ENCODE measurements at places on chromosomes 4 and X.

- no peak for DNase-seq
Measured at GRCh38 chr4:173367285-173367684, 3.5 kb upstream of the SAP30 start.

DNA sequence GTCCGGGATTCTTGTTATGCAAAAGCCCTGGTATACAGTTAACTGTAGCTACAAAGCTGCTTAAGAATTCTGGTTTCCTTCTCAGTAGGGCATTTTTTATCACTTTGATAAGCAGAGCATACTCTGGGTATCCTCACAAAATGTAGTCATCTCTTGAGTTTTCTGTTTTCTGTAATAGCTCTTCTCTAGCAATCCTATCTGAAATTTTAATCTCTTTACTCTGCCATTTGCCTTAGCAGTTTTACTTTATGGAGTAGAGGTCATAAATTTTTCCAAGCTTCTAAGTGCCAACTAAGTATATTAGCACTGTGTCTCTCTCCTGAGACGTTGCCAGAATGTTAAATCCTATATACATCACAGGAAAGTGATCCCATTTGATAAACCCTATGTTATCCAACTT lies 28.0 kb upstream of the BANK1 start:
- no peak for DNase-seq

- DNase-seq, result no peak
Measured at GRCh38 chr4:182370491-182370890, 127.3 kb downstream of the TENM3 start.

- DNase-seq, result no peak
Measured at GRCh38 chr4:6854098-6854744, 55.4 kb upstream of the TBC1D14 start.

DNA sequence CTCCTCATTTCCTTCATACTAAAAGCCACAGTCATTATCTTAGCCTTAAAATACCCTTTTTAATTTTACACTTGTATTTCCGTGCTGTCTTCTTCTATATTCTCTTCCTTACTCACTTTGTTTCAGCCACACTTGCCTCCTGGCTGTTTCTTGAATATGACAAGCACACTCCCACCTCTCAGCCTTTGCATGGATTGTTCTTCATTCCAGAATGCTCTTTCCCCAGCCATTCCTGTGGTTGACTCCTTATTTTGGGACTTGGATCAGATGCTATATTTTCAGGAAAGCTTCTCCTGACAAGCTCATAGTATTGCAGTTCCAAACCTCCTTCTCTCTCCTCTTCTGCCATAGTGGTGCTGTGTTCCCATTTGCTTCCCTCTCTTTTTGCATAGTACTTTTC lies 291.3 kb downstream of the PDHA2 start:
- DNase-seq, result no peak

DNA sequence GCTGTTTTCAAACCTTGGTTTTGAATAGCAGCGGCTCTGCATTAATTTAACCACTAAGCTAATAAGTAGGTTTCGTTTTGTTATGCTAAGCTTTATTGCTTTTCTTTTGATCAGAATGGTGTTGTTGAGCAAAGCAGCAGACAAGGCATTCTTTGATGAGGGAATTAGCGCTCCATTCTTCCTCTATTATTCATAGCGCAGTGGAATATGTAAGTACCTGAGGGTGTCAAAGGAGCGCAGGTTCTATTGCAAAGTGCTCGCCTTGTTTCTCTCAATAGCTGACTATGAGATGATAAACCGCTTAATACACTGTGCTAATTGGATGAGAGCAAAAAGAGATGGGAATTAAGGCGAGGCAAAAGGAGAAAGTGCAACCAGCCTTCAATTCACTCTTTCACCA lies 16.3 kb downstream of the ARX start:
- DNase-seq, result peak; percentile 41

GRCh38 chr4:111775556-111776297 lies 369.5 kb upstream of the FAM241A start:
- no peak for DNase-seq

DNA sequence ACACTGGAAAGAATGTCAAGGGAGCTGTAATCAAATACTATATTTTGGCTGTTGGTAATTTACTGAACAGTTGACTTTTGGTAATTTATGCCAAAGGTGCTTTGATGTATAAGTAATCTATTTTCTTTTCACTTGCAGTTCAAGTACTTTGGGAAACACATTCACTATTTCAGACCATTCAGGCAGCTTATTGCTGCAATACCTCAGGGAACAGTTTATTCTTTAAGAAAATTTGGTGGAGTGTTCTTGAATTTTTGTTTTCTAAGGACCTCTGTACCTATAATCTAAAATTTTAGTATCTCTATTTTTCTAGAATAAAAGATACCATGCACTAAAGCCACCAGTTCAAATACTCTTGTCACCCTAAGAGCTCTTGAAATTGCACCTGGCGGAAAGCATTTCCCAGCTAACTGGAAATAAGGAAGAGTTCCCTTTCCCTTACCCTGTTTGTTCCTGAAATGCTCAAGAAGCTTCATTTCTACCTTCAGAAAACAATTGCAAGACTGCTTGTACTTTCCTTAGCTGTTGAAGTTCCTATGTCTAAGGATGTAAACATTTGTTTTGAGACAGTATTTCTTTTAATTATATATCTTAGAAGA lies 633.5 kb upstream of the FAT1 start:
- DNase-seq, result no peak

GRCh38 chrX:148069759-148070503 lies 88.8 kb downstream of the FMR1NB start:
- no peak for DNase-seq

DNA sequence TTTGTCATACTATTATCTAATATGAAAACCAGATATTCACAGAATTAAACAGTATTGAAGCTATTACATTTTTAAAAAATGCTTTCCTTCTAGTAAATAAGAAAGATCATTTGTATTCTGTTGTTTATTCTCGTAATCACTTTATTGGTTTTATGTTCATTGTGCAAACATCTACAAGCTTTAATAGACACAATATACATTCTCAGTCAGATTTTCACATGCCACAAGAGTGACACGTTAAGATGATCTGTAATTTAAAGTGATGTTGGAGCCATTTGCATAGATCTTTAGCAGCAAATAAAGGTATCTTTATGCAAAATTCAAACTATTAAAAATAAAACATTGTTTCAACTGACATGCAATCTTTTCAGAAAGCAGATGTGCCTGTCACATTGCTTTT lies 469.9 kb downstream of the PCDH11X start:
- DNase-seq, result no peak

- peak; percentile 52 for DNase-seq
Measured at GRCh38 chrX:110853610-110854009, 58.0 kb upstream of the CHRDL1 start.

- peak; percentile 46 for DNase-seq
Measured at GRCh38 chrX:17361620-17362019, 13.4 kb upstream of the NHS start.

- no peak for DNase-seq
Measured at GRCh38 chr4:174324725-174325124, 41.0 kb downstream of the CEP44 start.

DNA sequence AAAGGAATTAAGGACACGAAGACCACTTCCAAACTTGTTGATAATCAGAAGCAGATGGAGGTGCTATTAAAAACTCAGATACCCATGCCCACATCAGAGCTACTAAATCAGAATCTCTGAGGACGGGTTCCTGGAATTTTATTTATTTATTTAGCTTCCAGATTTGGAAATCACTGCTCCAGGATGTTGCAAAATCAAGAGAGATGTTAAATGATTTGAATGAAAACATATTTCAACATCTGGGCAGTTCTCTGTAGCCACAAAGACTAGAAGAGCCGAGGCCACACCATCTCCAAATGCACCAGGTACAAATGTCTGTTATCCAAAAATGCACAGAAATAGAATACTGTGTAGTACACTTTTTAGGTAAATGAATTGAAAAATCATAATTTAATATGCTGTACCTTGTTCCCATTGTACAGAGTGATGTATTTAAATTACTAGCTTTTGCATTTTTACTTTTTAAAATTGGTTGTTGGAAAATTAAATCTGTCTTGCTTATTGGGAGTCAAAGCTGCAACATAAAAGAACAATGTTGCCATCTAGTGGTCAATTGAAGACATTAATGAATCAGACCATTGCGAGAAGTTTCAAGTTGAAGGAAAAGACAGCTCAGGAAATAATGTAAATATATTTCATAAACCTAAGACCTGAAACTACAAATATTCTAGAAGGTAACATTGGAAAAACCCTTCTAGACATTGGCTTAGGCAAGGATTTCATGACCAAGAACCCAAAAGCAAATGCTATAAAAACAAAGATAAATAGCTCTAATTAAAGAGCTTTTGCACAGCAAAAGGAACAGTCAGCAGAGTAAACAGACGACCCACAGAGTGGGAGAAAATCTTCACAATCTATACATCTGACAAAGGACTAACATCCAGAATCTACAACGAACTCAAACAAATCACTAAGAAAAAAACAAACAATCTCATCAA lies 151.3 kb upstream of the TTC29 start:
- peak; percentile 19 for DNase-seq

All from H7 (cell line).